ENCODE measurements at places on chromosomes 3 and 15.

DNA sequence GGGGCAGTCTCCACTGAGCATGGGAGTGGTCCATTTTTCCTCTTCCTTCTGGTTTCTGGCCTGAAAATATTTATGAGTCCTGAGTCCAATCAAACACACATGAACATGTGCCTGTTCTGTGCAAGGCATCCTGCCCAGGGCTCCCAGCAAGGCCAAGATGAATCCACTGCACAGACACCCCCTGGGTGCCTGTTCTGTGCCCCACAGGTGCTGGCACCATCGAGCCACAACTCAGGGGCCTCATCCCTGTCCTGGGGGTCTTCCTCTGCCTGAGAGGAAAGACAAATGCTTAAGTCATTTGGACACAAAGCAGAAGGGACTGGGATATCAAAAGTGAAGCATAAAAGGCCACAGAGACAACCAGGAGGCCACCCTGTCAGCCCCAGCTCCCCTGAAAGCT lies 87.4 kb upstream of the IQSEC1 start:
- no peak for DNase-seq

DNA sequence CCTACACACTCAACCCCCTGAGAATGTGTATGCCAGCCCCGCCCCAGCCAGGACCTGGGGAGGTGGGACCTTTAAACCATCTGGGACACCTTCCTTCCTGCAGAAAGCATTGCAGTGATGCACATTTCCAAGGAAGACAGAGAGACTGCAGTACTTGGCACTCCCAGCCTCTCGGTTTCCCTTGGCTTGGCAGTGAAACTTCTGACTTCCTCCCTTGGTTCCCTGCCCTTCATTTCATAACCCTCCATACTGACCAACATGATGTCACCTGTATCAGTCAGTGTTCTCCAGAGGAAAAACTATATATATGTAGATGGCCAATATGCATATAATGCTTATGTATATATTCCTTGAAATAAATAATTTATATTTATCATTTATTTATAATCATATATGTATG lies 103.2 kb downstream of the SST start:
- no peak for DNase-seq

GRCh38 chr3:152910211-152910610 lies 75.3 kb downstream of the P2RY1 start:
- DNase-seq: no peak

GRCh38 chr15:36313736-36314280 lies 265.6 kb upstream of the CDIN1 start:
- DNase-seq: no peak

DNA sequence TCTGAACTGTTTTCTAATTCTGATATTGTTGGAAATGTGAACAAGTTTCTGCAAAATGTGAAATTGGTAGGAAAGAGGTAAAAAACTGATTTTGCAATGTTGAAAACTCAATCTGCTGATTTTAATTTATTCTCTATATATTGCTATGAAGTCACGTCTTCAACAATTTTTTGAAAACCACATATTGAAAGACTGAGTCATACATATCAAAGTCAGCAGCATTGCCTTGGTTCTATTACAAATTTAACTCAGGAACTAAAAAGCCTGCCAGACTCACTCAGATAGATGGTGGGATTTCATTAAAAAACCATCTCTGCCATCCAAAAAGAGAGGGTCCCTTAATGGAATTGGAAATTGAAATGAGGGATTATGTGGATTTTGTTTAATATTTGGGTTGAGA lies 351.4 kb downstream of the CNTN3 start:
- no peak for DNase-seq

GRCh38 chr15:86327230-86327865 lies 247.7 kb downstream of the AGBL1 start:
- no peak for DNase-seq

DNA sequence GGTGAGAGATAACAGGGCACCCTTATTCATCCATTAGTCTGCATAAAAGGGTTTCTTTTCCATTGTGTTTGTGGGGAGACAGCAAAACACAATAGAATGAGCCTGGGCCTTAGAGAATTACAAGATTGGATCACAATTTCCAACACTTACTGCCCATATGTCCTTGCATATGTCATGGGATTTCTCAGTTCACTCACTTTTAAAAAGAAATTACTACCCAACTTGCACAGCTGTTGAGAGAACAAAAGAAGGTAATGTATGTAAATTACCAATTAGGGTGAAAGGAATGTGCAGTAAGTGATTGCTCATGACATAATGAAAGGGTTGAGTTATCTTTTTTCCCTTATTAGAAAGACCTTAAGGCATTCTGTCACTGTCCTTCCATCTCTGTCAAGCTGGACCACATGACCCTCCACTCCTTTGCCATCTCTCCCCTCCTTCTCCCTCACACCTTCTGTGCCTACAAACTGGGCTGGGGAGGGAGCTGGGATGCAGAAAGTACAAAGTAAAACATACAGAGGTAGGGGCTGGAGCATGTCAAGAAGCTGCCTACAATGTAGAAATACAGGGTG lies 244.2 kb downstream of the ZMAT3 start:
- DNase-seq: no peak

DNA sequence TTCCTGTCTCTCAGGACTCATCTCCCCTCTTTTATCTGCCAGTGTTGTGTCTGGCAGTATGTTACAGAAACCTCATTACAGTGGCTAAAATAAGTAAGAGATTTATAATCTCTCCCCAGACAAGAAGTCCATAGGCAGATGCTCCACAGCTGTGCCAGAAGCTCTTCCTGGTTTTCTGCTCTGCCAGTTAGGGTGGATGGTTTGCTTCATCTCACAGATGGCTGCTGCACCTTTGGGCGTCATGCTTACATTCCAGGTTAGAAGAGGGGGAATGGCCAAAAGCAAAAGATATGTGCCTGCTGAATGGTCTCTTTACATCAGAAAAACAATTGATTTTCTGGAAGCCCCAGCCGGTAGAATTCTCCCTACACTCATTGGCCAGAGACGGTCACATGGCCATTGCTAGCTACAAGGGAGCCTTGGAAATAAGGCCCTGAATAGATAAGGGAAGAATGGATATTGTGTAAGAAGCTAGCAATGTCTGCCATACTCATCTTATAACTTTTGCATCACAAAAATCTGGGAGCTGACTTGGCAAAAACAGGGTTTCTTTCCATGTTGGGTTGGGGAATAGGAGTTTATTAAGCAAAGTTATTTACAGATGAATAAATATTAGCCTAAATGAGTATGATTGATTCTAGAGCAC lies 91.1 kb downstream of the PDCD6IP start:
- DNase-seq: no peak

DNA sequence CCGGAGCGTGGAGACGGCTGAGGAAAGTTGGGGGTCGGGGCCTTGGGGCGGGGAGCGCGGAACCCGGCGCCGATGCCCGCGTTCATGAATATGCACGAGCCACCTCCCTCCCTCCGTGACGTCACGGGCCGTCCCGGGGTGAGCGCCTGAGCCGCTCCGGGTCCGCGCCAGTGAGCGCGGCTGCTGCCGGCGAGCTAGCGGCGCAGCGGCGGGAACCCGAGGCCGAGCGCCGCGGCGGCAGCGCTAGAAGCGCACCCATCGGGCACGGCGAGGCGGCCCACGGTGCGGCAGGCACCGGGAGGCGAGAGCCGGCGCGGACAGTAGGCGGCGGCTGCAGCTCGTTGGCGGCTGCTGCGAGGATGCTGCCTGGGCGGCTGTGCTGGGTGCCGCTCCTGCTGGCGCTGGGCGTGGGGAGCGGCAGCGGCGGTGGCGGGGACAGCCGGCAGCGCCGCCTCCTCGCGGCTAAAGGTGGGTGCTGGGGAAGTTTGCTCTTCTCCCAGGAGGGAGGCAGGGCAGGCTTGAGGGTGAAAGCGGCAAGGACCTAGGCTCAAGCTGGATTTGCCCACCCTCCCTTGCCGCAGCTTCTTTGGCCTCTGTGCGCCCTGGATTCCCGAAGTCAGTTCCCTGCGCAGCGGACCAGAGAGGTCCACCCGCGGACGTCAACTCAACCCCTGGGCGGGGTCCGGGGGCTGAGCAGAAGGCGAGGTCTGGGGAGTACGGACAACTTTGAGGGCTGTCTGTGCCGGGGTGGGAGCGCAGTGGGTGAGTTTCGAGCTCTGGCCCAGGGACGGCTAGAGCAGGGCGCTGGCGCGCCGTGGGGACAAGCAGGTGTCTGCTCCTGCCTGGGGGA lies at the start of gene CLSTN2:
Gene CLSTN2, plus strand, starts transcription at position 170 of the 850 bp plus-strand sequence.
- peak; percentile 23 for DNase-seq

DNA sequence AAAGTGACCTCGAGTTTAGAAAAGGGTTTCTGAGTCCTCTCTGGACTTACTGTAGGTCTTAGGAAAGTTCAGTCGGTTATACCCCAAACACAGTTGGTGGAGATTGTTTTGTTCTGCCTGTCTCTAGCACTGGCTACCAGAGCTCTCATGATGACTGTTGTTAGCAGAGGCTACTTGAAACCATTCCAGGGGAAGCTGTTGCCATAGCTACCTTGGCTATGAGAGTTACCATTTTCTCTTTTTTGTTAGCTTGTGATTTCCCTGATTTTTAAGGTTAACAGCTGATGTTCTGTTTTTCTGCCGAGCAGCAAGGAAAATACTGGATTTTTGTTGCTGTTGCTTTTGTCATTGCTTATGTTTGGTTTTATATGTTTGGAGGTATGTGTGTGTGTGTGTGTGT lies 26.7 kb downstream of the ABHD2 start:
- DNase-seq: no peak

DNA sequence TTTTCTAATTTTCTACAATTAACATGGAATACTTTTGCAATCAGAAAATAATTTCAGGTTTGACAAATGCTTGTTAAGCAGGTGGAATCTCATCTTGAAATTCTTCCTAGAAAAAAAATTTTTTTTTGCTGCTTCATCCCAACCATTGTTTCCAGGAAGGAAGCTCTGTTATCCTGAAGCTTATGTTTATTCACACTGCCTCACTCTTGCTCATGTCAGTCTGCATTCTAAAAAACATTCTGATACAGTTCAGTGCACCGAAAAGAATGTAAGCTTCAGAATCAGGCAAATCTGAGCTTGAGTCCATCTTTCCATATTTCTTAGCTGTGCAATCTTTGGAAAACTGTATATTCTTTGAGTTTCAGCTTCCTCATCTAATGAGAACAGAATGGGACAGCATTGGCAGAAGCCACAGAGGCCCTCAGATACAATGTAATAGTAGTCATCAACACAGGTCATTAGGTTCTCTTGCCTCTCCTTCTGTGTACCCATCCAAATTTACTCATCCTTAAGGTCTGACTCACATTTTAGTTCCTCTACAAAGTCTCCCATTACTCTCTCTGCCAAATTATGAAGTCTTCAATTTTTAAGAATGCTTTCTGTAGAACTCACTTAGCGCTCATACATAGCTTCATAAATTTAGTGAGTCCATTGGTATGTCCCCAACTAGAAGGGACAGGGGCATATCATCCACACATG lies 881.8 kb upstream of the NR2F2 start:
- no peak for DNase-seq

DNA sequence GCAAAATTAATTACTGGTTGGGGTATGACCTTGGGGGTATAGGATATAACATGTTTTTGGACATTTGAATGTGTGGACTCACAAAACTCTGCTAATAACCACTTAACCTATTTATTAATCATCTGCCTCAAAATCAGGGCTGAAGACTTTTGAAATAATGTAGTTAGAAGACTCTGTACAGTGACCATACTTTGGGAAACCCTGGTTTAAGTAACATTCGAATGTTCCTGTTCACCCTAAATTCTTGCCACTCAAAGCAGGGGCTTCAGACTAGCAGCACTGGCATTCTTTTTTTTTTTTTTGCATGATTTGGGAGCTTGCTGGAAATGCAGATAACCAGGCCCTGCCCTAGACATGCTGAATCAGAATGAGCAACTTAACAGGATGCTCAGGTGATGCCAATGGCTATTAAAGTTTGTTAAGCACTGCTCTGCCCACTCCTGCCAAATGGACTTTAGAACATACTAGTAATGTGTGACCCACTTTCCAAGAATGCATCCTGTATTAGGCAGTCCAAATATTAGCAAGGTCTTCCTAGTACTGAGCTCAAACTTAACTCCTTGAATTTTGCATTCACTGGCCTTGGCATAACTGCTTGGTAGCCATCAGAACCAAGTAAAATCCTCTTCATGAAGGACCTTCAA lies 12.7 kb upstream of the ST3GAL6 start:
- no peak for DNase-seq

- no peak for DNase-seq
Measured at GRCh38 chr15:91431041-91431715, 331.1 kb downstream of the SV2B start.

GRCh38 chr3:197289726-197290125 lies 8.7 kb downstream of the DLG1 start:
- no peak for DNase-seq

GRCh38 chr15:32899126-32899596 lies 181.4 kb downstream of the GREM1 start:
- DNase-seq: no peak

GRCh38 chr15:96020133-96020532 lies 310.4 kb upstream of the NR2F2 start:
- peak; percentile 34 for DNase-seq

DNA sequence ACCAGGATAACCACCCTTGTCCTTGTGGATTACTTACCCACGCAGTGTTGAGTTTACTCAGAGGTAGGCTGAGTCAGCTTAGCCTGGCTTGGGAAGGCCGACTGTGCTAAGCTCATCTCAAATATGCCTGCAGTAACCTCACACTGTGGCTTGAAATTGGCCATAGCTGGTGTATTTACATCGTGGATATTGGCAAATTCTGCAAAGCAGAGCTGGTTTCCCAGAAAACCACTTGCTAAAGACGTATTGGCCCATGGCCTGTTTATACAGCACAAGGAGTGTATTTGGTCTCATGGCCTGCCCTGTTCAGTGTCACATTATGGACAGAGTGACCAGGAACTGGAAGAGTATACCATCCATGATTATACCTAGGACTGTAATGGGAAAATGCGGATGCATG lies 170.5 kb upstream of the UBE3A start:
- no peak for DNase-seq

DNA sequence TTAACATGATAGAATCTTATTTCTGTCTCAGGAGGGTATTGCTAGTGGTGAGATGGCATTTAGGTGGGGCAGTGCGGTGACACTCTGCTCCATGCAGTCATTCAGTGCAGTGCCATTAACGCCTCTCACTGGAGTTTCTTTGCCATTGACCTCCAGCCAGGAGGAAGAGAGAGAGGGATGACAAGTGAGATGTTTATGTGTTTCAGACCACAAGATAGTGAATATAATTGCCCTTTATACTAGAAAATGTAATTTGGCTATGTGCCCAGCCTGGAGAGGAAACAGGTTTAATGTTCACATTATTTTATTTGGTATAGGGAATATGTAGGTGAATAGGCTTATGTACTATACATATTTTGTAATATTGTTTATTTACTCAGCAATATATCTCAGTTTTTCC lies 84.5 kb downstream of the ZIC1 start:
- no peak for DNase-seq

- no peak for DNase-seq
Measured at GRCh38 chr15:70048578-70049514, 48.9 kb downstream of the TLE3 start.

DNA sequence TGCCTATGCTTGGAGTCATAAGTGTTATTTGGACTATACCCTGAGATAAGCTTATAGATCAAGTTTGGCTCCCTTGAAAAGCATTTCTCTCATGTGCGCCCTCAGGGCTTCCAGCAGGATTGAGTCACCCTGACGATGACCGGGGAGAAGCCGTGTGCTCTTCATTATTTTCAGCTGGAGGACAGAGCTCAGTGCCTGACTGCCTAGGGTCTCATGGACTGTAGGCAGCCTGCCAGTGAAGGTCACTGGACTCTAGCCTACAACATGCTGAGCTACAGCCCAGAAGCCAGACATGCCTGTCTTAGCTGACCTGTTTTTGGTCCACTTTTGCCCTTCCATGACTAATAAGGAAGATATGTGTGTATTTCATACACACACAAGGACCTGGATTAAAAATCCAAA lies 31.6 kb upstream of the NUDT16 start:
- no peak for DNase-seq
